ENCODE measurements at places on chromosomes 7 and 10.

DNA sequence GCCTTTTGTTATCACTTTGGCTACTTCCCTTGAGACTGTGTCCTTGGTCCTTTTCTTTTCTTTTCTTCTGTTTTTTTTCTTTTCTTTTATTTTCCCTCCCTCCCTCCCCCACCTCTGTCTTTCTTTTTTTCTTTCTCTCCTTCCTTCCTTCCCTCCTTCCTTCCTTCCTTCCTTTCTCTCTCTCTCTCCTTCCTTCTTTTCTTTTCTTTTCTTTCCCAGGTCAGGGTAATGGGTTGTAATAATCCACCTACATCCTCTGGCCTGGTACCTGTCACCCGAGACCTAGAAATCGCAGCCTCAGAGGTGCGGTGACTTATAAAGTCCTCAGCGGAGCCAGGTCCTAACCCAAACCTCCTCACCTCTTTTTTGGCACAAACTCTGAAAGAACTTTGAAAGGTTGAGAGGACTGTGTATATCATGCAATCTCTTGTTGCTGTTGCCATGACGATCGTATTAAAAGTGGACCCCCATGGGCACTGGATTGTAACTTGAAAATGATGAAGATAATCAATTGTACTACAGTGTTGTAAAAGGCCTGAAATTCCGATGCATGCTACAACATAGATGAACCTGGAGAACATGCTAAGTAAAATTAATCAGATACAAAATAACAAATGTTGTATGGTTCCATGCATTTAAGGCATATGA is 140.7 kb upstream of the AGK start:
- DNase-seq: no peak

DNA sequence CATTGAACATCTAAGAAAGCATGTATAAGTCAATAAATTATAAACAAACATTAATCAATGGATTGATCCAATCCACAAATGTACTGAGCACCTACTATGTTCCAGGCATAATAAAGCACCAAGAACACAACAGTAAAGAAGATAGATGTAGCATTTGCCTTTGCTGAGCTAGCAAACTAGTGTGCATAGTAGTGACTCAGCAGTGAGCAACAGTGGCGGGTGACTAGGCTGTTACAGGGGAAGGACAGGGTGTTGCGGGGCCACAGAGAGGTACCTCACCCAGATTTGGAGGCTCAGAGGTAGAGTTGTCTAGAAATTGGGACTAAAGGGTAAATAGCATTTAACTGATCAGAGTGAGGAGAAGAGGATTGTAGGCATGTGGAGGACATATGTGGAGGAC is 83.6 kb downstream of the NXPH1 start:
- DNase-seq: no peak

DNA sequence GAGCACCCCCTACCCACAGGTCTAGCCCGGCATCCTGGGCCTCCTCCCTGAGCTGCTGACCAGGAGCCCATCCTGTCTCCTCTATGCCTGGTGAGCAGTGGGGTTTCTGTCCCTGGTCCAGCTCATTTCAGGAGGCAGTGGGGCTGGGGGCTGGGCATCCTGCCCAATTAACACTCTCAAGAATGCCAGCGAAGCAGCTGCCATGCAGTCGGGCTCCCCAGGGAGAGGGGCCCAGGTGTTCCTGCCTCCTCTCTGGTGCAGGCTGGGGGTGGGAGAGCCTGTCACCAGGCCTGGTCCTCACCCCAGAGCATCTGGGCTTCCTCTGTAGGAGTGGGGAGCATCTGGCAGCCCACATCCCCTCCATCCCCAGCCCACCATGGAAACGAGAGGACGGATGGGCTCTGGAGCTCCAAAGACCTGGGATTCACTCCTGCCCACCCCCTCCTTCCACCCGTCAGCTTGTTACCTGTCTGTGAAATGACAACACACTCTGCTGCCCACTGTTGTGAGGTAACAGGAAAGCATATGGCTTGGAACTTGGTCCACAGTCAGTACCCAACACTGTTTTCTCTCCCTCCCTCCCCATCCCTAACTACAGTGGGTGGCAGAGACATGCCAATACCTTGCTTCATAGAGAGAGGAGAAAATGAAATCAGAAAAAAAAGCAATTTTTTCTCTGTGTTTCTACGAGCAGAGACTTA is 69.1 kb downstream of the SLIT1 start:
- no peak for DNase-seq

DNA sequence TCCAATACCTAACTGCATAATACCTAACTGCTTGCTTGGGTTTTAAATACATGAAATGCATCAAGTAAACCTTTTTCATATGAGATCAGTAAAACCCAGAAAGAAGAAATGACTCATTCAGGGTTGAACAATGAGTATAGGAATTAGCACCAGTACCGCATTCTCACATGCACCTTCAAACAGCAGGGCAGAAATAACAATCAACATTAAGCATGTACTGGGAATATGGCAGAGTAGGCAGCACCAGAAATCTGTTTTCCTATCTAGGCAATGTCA is 850.3 kb upstream of the SORCS1 start:
- no peak for DNase-seq

- no peak for DNase-seq
Observed at GRCh38 chr10:14276210-14276609, 54.5 kb downstream of the FRMD4A start.

DNA sequence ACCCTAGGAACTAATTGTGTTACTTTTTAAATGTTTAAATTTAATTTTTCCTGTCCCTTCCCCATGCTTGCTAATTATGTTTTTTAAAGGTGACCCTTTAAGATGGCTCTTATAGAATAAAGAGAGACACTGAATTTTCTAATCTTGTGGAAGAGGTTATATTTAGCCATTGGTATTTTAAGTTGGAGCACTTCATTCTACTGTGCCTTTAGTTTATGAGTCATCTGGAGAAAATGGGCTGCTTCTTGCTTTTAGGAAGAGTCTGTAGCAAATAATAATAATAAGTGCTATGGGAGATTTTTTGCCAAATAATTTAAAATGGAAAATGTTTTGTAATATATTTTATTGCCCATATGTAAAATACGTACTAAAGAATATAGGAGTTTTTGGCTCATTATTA is 139.7 kb downstream of the ADK start:
- no peak for DNase-seq

- DNase-seq: no peak
Observed at GRCh38 chr10:86661161-86662025, 6.9 kb upstream of the LDB3 start.

DNA sequence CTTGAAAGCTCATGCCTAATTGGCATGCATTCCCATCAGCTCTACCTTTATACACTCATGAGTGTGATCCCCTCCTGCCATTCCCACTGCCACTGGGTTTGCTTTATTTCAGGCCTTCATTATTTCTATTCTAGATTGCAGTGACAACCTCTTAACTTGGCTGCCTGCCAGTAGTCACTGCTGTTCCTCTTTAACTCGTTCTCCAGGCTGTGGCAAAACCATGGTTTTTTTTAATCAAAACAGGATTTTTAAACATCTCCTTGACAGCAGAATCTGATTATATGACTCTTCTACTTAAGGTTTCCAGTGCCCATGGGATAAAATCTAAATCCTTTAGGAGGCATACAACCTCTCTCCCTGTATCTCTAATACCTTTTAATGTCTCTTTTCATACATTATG is 223.7 kb upstream of the PCDH15 start:
- DNase-seq: no peak

GRCh38 chr10:79188154-79188965 is 119.6 kb downstream of the ZMIZ1 start:
- DNase-seq: no peak

DNA sequence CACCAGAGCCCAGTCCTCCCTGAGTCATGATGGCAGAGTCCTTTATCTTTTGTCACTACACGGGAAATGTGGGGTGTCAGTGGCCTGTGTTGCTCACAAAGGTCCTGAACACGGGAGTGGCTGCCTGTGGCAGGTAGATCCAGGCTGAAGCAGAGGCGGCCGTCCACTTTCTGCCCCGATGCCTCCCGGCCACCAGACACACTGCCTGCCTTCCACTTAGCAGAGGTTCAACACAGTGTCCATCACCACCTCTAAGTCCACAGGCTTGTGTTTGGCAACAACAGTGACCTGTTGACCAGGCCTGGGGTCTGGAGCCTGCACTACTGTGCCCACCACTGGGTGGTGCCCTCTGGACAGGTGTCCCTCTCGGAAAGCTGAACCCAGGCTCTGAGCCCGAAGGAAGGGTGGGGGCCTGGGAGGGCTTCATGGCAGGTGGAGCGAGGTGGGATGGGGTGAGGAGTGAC is 49.9 kb upstream of the CAMK2B start:
- DNase-seq: no peak
